Natural killer cell (primary cell): ENCODE measurements at places on chromosomes 1 and 21. TPM values are rescaled to one million over a fixed set of nuclear protein-coding genes. Genes with fewer than 3 reads are reported as not detected.

DNA sequence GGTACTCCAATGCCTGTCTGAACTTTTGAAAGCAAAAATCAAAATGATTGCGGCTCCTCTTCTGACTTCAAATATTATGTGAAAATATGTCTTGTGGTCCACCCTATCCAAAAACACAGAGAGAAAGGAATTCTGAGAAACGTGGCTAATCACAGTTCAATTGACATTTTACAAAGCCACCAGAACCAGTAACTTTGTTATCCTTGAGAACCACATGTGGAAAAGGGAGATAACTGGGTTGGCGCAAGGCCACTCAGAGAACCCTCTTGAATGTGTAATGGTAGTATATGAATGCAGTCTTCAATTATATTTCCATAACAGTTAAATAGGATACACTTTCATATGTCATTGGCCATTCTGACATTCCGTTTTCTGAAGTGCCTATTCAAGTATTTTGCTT is 1030.0 kb upstream of the TMPRSS15 start:
- no peak for DNase-seq

Gene KRTAP13-2
- total RNA-seq: not detected

GRCh38 chr1:43610339-43610738 is 39.6 kb upstream of the KDM4A start:
- DNase-seq: no peak

Gene TTC3
- total RNA-seq: 88.3 TPM

Gene SAMD13
- total RNA-seq: not detected

DNA sequence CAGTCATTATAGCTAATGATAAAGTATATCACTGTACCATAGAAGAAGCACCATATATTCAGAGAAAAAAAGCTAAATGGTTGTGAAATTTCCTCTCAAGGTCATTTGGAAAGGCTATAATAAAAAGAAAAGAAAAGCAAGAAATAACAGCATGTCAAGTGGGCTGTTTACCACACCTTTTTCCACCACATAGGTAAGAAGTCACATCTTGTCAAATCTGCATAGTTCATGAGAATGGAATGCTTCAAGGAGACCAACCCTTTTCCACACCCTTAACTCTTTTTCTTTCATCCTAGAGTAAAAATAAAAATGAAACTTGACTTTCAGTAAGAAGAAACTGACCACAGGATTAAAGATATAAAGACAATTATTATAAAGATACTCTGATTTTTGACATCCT is 91.2 kb downstream of the ATP6V1G3 start:
- DNase-seq: no peak

DNA sequence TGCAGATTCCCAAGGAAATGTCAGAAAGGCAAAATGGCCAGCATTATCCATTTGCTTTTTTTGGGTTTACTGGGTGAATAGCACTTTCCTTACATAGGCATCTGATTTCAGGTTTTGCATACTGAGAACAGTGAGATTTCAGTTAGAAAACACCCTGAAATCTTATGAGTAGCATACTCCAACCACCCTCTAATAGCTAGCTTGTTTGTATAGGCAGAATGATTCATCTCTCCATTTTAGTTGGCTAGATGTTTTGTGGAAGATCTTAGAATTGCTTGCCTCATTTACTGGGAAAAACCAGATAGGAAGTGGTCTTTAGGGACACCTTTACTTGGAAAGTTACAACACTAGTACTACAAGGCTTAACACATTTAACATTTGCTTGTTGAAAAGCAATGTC is 10.4 kb downstream of the KYAT3 start:
- no peak for DNase-seq

DNA sequence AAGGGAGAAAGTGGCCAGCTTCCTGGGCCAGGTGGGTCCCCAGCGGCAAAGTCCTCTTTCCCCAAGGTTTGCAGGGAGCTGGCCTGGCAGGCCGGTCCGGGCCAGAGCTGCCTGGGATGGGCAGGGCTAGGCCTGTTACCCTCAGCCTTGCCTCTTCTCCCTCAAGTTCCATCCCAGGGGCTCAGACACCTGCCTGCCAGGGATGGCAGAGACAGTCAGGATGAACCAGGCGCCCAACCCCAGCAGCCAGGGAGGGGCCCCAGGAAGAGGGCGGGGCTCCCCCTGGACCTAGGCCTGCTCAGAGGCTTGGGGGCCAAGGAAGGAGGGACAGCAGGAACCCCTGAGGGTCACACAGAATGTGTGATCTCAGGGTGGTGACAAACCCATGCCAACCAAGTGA is 120.6 kb downstream of the CASZ1 start:
- no peak for DNase-seq

DNA sequence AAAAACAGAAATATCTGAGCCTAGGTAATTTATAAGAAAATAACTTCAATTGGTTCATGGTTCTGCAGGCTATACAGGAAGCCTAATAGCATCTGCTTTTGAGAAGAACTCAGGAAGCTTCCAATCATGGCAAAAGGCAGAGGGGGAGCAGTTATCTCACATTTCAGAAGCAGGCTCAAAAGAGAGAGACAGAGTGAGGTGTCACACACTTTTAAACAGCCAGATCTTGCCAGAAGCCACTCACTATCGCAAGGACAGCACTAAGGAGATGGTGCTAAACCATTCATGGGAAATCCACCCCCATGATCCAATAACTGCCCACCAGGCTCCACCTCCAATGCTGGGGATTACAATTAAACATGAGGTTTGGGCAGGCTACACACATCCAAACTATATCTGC is 25.5 kb downstream of the RGS18 start:
- DNase-seq: no peak

Gene SLC9C2
- not detected for total RNA-seq

- DNase-seq: no peak
These were observed 42.4 kb upstream of the RUNX1 start for GRCh38 chr21:35091496-35091895.

DNA sequence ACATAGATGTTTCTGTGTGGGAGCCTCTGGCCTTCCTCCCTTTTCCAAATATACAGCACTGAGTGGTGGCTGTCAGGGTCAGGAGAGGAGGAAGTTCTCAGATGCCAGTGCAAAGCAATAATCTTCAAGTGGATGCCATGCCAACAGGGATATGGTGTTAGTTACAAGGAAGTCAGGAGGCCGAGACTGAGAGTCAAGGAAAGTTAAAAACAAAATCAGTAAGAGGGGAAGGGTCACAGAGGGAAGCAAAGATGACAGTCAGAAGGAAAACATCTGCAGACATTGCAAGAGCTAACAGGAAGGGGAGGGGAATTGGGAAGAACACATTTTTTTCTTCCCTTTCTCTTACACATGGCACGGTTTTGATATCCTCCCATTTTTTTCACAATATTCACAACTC is 691.4 kb downstream of the ADGRL2 start:
- no peak for DNase-seq

Gene LRRC39
- total RNA-seq: 3.1 TPM
